ENCODE measurements at places on chromosomes 13 and 19.

- DNase-seq, result no peak
Observed at GRCh38 chr13:70043685-70044084, 63.9 kb upstream of the ATXN8OS start.

GRCh38 chr13:102392481-102393209, 9.2 kb downstream of the FGF14 start:
- no peak for DNase-seq

- DNase-seq, result no peak
Observed at GRCh38 chr19:329876-330275, 14.7 kb downstream of the MIER2 start.

GRCh38 chr19:18790566-18791314, at the start of gene COMP:
Gene COMP (minus strand): TSS chr19:18791305. CDS start chr19:18791269, 36 bp downstream.
- no peak for DNase-seq

GRCh38 chr19:10517361-10517759, at the start of gene S1PR5:
Gene S1PR5 (minus strand): TSS chr19:10517447. CDS start chr19:10515011, 2,436 bp downstream.
- DNase-seq, result no peak

DNA sequence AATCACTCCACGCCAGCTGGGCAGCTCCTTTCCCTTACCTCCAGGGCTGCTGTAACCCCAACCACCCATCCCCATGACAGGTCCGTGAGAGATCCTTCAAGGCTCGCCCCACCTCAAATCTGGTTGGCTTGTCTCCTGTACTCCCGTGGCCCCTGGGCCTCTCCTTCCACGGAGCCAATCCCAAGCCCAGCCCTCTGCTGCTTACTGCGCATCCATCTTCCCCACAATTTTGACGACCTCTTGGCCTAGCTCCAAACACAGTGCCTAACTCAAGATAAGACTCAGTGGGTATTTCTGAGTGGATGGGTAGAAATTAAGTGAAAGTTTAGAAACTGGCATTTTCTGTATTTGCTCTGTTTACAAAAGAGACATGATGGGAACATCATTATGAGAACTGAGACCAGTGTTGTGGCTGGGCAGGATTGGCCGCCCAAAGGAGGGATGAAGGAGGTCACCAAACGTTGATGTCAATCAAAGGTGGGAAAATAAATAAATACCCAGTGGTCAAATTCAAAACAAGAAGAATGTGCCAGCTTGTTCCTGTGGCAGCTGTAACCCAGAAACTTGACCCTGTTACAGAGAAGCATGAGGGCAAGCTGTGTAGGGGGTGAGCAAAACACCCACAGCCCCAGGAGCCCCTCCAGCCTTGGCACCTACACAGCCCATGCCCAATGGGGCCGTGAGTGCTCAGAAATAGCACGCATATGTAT, 162.2 kb downstream of the ABCC4 start:
- no peak for DNase-seq

- DNase-seq, result peak; percentile 3
Observed at GRCh38 chr13:60327511-60327910, 69.5 kb upstream of the TDRD3 start.

DNA sequence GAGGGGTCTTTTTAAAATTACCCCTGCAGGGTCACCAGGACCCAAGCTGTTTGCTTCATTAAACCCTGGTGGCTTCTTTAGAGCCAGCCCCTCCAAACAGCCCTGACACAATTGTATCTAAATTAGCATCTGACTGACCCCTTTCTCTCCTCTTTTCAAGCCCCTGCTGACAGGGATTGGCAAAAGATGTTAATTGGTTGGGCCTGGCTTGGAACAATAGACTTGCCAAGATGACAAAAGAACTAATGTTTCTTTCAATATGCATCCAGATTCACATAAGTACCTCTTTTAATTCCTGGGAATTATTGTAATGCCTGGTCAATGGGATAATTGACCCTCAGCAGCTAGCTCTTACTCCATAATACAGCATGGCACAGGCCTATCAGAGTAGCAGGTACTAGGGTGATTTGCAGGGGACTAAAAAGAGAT, 140.8 kb downstream of the SHISA2 start:
- no peak for DNase-seq

DNA sequence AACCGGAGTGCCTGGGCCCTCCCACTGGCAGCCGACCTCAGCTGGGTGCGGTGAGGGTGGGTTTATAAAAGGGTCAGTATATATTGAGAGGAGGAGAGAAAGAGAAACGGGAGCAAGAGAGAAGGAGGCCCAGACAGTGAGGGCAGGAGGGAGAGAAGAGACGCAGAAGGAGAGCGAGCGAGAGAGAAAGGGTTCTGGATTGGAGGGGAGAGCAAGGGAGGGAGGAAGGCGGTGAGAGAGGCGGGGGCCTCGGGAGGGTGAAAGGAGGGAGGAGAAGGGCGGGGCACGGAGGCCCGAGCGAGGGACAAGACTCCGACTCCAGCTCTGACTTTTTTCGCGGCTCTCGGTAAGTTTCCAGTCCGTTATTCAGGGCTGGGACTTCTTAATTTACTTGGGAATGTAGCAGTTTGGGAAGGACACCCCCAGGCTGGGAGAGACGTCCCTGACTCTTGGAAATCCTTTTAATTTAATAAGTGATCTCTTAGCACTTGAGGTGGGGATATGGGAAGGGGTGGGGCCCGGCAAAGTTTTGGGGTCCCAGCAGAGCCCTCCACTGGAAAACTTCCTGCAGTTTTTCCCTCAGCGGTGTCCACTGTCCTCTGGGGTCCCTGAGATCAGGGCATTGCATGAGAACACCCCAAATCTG, at the start of gene EMP3:
Gene EMP3, plus strand, starts transcription at position 288 of the 646 bp plus-strand sequence. CDS start 1,293 bp downstream, outside the sequence.
- peak; percentile 48 for DNase-seq

DNA sequence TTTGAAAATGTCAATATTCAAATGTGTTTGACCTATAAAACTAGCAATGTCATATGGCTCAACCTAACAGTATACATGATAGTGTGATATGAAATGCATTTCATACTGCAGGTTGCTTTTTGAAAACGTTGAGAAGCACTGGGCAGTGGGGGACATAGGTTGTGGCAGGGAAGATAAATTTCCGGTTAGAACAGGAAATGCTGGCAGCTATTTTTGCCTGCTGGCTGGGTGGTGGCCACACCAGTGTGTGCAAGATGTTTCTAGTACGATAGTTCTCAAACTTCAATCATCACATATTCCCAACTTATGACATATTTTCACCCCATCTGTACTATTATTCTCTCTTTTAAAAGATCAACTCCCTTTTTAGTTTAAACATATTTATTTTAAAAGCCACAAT, 17.2 kb downstream of the FXYD5 start:
- DNase-seq, result peak; percentile 9

DNA sequence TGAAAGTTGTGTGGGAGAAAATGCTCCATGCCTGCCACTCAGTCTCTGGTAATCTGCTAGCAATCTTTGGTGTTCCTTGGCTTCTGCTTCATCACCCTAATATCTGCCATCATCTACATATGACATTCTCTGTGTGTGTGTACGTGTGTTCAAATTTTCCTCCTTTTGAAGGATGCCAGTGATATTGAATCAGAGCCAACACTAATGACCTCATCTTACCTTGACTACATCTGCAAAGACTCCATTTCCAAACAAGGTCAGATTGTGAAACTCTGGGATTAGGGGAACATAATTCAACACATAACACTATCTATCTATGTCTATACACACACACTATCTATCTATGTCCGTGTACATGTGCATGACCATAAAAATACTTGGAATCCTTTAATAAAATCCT, 81.4 kb upstream of the IRS2 start:
- DNase-seq, result no peak

DNA sequence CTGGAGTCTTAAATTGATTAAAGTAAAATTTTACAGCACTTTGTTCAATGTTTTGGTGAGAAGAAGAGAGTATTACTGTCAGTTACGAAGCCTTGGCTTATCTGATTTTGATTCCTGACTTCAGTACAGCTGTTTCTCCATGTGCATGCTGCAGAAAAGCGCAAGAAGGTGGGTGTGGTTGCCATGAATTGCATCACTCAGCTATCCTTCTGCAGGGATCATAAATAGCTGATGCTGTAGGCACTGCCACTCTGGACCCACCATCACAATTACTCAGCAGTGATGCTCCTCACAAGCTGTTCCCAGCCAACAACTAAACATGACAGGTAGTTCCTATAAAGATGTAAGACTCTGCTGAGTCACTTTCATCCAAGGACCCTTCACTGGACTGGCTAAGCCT, 321.2 kb downstream of the IRS2 start:
- DNase-seq, result no peak

GRCh38 chr13:93765062-93765461, 538.5 kb downstream of the GPC6 start:
- no peak for DNase-seq

GRCh38 chr19:35309481-35310279, 17.7 kb downstream of the MAG start:
- peak; percentile 50 for DNase-seq

DNA sequence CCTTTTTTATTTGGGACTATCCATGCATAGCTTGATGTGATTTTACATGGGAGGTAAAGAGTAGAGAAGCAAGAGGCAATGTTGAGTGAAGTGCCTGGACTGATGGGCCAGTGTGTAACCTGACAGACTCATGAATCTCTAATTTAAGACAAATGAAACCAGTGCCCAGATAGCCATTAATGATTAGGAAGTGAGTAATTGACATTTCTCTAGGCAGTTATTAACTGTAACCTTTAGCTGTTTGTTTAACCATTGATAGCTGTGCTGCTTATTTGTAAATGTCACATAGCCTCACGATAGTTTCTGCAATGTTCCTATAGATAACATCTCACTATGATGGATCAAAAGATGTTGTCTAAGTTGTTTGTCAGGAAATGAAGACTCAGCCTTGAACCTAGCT, 1047.5 kb upstream of the SPRY2 start:
- DNase-seq, result no peak

GRCh38 chr13:23572836-23573235, 2.6 kb downstream of the TNFRSF19 start:
- no peak for DNase-seq

GRCh38 chr19:4510435-4511255, 7.6 kb downstream of the PLIN4 start:
- no peak for DNase-seq

DNA sequence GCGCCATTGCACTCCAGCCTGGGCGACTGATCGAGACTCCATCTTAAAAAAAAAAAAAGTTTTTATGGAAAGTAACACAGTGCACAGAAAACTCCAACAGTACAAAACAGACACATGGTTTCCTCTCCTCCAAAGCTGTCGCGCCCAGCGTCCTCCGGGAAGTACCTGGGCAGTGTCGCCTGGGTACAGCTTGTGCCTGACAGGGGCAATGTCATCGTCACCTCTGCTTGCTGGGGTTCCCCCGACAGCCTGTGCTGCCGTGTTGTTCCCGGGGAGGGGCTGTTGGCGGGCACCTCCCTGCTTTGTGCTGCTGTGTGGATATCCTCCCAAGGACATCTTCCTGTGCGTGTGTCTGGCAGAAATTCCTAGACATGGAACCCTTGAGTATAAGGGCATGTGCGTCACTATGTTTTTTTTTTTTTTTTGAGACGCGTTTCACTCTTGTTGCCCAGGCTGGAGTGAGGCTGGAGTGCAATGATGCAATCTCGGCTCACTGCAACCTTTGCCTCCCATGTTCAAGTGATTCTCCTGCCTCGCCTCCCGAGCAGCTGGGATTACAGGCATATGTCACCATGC, 2.4 kb upstream of the F2RL3 start:
- peak; percentile 83 for DNase-seq

GRCh38 chr13:61608138-61608537, 192.5 kb upstream of the PCDH20 start:
- no peak for DNase-seq

GRCh38 chr19:40322951-40323615, 25.1 kb downstream of the C19orf47 start:
- DNase-seq, result no peak

DNA sequence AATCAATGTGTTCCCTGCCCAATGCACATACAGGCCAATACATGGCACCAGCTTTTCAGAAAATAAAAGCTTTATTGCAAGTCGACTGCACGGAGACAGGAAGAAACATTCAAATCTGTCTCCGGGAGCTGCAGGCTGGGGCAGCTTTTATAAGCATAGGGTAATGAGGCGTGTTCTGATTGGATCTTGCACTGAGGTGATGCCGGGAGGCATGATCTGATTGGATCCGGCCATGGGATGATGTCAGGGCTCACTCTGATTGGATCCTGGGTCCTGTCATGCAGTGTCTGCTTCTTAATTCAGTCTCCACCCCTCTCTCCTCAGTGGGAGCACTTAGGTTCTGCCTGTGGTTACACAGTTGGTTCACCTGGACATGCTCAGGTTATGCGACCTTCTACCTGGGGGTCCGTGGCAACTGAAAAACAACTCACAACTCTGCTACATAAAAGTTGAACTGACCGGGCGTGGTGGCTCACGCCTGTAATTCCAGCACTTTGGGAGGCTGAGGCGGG, 11.8 kb upstream of the FBN3 start:
- DNase-seq, result no peak

Measured in dermis blood vessel endothelial cell (primary cell).